ENCODE measurements at places on chromosomes 12 and 14.

DNA sequence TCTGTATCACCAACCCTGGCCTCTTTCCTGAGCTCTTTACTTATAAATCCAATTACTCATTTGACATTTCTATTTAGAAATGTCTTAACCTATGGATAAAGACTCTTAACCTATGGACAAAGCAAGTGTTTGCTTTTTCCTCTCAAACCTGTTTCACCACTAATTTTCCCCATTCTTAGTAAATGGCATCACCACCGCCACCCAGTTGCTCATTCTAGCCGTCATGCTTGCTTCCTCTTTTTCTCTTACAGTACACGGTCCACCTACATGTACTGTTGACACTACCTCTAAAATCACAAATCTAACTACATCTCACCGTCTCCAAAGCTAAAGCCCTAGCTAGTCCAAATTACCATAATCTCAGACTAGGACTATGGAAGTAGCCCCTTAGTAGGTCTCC is 60.0 kb downstream of the CAPS2 start:
- no peak for DNase-seq

DNA sequence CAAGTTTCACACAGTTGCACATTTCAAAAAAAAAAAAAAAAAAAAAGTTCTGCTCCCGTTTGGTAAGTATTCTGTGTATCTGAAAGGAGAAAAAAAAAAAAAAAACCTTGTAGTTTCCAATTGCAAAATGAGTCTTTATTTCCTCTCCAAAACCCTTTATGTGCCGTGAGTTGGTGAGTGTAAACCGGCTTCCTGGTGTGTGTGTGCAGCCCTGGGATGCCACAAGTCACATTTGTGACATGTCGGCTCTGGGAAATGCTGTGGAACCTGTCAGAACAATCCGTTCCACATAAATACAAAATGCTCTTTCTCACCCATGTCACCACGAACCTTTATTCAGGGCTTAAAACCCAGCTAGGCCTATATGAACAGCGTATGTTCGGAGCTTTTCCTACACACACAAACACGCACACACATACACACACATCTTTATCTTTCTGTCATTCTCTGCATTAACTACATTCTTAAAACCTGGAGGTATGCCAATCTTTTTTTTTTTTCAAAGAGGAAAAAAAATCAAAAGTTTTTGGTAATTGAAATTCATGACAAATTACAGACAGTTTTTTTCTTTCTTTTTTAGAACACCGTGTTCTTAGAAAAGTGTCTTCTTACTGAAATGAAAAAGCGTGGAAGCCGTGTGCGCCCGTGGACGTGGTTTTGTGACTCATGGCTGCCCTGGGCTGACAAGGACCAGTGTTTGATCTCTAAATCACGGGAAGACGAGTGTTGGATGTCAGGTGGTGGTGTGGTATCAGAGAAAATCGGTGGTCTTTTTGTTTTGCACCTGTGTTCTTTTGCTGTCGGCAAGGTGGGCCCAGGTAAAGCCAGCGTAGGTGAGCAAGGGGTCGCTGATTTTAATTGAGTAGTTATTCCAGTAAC is 612.0 kb downstream of the VRK1 start:
- no peak for DNase-seq

DNA sequence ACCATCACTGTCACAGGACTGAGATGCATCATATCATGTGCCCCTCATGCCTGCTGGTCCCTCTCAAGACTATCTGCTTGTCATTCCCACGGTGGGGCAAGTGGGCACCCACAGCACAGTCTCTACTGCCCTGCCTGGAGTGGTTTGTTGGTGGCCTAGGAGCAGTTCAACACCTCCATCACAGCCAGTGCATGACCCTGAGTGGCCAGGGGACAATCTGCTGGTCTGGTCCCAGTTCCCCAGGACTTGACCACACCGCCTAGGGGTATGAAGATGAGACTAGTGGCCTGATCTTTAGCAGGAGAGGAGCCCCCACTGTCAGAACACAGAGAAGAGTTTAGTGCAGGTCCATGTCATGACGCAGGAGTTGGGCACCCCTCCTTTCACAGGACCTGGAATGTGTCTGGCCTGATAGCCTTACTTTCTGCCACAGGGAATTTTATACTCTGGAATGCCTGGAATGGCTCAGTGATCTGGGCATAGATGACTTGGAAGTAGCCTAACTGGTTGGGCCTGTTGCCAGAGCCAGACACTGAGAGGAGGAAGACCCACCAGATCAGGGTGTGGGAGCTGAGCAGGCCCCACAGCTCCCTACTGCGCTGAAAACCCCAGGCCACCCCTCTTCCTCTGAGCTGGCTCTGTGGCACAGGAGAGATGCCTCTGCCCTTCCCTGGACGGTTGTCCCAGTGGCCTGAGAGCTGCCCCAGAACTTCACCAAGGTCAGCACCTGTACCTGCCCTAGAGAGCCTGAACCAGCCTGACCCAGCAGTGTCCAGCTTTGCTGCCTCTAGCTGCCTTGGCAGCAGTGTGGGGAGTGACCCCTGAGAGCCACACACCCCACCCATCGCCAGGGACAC is 83.3 kb downstream of the PUS7L start:
- no peak for DNase-seq

GRCh38 chr12:117408161-117408791 is 46.9 kb upstream of the NOS1 start:
- DNase-seq = peak; percentile 26

GRCh38 chr14:100076606-100077005 is 11.4 kb downstream of the EVL start:
- no peak for DNase-seq

GRCh38 chr14:24130380-24130716 is at the start of gene FITM1:
Gene FITM1, plus strand, starts transcription at chr14:24130659. Its CDS starts 905 bp downstream, at chr14:24131564.
- no peak for DNase-seq

DNA sequence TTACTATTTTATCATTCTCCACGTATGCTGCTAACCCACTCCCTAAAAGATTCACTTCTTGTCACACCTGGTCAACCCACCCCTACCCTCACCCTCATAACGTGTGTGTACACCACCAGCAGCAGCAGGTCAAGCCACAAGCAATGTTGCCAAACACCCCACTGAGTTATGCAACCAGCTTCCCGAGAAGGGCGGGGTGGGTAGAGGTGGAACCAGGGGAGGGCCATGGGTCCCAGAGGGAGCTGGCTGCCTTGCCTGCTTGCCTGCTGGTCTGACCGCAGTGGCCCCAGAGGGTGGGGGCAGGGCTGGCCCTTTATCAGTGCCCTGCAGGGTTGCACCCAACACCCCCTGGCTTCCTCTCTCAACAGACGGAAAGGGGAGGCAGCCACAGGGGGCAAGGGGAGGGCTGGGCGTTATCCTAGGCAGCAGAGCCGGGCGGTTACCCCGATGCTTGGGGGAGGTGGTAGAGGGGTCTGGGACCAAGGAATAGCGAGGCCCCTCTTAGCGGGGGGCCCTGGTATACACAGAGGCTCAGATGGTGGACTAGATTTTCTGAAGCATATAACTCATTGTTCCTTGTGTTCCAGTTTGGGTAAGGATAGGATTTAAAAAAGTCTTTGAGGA is 3.5 kb upstream of the NFE2 start:
- DNase-seq = no peak

- DNase-seq = no peak
Measured at GRCh38 chr14:38999949-39000348, 103.1 kb downstream of the SEC23A start.

GRCh38 chr14:78982551-78982950 is 812.4 kb downstream of the NRXN3 start:
- no peak for DNase-seq

- no peak for DNase-seq
Measured at GRCh38 chr14:95601650-95602049, 66.8 kb downstream of the GLRX5 start.

DNA sequence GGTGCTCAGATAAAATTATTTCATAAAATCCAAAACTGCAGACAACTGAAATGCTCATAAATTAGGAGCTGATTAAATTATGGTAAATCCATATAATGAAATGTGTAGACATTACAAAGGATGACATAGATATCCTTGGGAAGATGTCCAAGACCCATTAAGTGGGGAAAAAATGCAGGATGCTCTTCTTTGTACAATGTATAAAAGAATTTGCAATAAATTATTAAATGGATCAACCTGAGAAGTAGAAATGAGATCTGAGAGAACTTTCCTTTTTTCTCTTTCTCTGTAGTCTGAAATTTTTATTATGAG is 336.4 kb upstream of the E2F7 start:
- DNase-seq = no peak

GRCh38 chr12:49720214-49720613 is 13.0 kb upstream of the FMNL3 start:
- no peak for DNase-seq

DNA sequence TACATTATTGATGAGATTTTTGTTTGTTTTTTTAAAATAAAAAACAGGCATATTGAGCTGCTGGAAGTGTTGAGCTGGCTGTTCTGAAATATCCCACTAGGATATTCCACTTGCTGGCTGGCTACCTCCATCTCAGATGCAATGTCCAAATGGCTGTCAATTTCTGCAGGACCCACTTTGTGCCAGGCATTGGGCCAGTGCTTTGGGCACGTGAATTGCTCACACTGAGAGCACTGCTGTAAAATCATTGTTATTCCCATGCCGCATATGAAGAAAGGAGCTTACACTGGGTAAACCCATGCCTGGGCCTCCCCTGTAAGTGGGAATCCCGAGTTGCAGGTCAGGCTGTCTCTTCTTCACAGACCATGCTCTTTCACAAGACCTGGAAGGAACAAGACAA is 56.7 kb downstream of the RGS6 start:
- no peak for DNase-seq

- DNase-seq = no peak
Measured at GRCh38 chr14:90894241-90894640, 78.0 kb upstream of the TTC7B start.

DNA sequence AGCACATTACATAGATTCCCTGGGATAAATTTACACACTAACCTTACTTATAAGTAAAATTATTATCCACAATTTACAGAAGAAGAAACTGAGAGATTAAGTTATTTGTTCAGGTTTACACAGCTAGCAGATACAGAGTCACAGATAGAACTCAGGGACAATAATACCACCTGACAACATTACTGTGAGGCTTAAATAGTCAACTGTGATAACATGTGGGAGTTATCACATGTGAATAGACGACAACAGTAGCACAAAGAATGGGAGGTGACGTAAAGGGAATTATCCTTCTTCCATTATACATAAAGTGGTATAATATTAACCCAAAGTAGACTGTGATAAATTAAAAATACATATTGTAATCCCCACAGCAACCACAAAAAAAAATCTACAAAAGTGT is 6.2 kb upstream of the SPIC start:
- DNase-seq = no peak

- no peak for DNase-seq
Measured at GRCh38 chr12:128471491-128471890, 204.5 kb downstream of the TMEM132C start.

DNA sequence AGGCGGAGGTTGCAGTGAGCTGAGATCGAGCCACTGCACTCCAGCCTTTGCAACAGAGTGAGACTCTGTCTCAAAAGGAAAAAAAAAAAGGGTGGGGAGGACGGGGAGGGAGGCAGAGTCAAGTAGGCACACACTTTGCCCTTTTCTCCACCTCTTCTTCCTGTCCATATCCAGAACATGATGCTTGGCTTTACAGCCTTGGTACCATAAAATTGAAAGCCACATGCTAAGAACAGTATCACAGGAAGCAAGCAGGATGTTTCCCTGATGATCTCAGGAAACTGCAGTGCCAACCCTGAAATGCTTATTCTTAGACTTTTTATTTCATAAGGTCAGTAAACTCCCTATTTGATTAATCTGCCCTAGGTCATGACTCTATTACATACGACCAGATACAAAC is 32.5 kb upstream of the YAF2 start:
- no peak for DNase-seq

GRCh38 chr14:23632461-23633159 is 3.6 kb upstream of the DHRS2 start:
- DNase-seq = no peak

GRCh38 chr12:27290501-27291168 is 42.0 kb upstream of the BMAL2 start:
- DNase-seq = no peak

DNA sequence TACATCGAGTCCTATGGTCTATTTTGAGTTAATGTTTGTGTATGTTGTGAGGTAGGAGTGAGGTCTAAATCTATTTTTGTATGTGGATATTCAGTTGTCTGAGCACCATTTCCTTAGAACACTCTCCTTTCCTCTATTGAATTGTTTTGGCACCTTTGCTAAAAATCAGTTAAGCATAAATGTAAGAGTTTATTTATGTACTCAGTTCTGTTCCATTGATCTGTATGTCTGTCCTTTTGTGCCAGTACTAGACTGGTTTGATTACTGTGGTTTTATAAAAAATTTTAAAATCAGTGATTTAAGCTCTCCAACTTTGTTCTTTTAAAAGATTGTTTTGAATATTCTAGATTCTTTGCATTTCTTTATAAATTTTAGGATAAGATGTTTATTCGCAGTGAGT is 70.1 kb upstream of the PCNX4 start:
- no peak for DNase-seq

DNA sequence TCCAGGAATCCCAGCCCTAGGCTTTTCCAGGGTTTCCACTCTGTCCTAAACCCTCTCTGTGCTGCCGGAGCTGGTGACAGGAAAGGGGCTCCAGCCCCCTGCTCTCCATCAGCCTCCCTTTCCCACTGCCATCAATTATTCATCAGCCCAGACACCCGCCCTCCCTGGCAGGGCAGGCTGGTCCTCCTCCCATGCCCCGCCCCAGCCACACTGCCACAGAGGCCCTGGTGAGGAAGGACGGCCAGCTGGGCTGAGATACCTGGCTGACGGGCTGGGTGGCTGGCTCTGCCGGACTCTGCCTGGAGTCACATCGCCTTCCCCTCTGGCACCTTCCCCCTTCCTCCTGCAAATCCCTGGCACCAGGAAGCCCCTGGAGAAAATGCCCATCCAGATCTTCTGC is 11.9 kb upstream of the SMARCD1 start:
- no peak for DNase-seq

DNA sequence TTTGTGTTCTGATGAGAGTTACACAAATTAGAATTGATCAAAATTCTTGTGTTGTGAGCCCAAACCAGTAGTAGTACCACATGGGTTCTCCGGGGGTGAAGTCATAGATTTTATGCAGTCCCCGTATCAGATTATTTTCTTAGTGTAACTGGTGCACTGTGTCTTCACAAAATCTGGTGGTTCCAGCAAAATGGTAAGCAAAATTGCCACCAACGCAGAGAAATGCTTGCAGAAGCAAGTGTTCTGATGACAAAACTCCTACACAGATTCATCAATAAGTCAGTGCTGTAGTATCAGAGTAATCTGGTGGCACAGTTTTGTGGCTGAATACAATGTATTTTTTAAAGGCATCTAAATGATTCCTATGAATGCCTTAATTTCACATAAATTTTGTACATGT is 1.3 kb upstream of the CACNA2D4 start:
- no peak for DNase-seq

GRCh38 chr12:1608713-1609119 is 14.3 kb upstream of the FBXL14 start:
- DNase-seq = no peak

DNA sequence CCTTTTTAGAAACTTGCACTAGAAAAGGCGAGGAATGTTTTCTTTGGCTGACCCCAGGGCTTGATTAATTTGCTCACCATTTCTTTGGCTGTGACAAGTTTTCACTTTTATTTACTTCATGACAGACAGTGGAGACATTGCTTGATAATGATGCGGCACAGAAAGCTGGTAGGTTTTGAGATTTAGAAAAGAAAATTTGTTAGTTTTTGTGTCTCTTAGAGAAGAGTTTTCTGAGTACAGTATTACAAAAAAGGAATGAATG is 18.4 kb downstream of the SRGAP1 start:
- no peak for DNase-seq

GRCh38 chr12:88624911-88625310 is 44.6 kb upstream of the KITLG start:
- DNase-seq = no peak
